A172 (cell line): ENCODE measurements at places on chromosomes 4 and X. TPM values are rescaled to one million over a fixed set of nuclear protein-coding genes. Genes with fewer than 3 reads are reported as not detected.
A peak's percentile ranks its signal among the peaks of the same experiment; 100 is the strongest.

- DNase-seq: no peak
These were observed 1.2 kb downstream of the TCEANC start for GRCh38 chrX:13654116-13654515.

DNA sequence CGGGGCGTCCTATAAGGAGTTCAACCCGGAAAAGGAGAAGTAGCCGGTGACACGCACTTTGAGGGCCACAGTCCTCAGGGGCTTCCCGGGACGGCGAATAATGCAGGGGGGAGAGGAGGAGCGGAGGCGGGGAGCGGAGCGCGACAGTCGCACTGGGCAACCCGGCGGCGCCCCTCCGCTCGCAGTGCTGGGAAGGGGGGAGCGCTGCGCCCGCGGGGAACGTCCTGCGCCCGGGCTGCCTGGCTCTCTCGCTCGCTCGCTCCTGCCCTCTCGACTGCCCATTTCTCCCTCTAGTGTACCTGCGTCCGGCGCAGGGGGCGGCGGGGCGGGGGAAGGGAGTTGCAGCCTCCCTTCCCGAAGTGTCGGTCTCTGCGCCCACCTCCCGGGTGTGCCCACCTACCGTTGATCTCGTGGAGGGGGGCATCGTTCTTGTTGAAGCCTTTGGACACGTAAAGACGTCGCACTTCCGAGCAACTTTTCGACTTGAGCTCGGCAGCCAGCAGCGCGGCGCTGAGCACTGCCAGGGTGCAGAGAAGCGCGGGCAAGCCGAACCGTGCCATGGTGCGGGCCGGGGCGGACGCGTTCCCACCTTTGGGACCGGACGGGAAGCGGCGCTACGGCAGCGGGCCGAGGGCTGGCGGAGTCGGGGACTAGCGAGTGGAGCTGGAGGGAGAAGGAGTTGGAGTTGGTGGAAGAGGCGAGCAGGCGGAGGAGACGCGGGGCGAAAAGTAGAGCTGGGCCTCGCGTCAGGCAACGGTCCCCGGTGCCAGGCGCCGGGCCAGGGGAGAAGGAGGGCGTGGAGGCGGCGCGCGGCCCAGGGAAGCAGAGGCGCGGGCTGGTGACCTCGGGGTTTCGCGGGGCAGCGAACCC lies 648 bp downstream of the GPC4 start:
- DNase-seq: no peak

DNA sequence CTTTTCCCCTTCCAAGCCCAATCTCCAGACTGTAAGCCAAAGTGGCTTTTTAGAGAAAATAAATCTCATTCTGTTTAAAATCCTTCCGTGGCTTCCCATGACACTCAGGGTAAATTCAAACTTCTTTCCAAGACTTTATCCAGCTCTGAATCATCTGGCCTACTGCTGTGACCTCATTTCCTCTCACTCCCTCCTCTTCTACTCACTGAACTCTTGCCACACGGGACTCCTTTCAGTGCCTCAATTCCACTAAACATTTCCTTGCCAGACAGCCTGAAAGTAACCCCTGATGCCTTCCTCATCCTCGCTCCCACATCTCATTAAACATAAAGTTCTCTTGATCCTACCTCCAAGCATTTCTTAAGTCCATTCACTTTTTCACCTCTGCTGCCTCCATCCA lies 27.8 kb upstream of the RNF128 start:
- DNase-seq: peak; percentile 4

The RRH gene
- 0.52 TPM in 1 of 2 replicates, not detected in the other for total RNA-seq

The PDLIM3 gene
- total RNA-seq: 6.0 and 10.3 TPM in 2 replicates

The GPR173 gene
- total RNA-seq: 0.47 and 0.72 TPM in 2 replicates
